A549 (cell line): ENCODE measurements at places on chromosomes 4 and X. TPM values are rescaled to one million over a fixed set of nuclear protein-coding genes. Genes with fewer than 3 reads are reported as not detected.

DNA sequence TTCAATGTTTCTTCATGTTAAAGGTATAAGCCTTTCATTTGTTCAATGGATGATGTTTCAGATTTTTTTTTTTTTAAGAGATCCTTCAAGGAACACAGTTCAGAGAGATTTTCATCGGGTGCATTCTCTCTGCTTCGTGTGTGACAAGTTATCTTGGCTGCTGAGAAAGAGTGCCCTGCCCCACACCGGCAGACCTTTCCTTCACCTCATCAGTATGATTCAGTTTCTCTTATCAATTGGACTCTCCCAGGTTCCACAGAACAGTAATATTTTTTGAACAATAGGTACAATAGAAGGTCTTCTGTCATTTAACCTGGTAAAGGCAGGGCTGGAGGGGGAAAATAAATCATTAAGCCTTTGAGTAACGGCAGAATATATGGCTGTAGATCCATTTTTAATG is 75.8 kb downstream of the NPNT start:
- DNase-seq, result no peak

DNA sequence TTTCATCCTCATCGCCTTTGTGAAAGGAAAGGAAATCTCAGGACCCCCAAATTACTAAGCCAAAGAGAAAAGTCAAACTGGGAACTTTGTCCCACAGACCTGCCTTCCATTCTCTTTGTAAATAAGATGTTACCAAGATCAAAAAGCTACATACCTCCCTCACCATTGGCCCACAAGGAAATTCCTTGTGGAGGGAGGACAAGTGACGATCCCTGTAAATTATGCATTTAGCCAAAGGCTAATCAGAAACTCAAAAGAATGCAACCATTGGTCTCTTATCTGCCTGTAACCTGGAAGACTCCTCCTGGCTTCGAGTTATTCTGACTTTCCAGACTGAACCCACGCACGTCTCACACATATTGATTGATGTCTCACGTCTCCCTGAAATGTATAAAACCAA is 70.3 kb downstream of the SHOX start:
- DNase-seq, result no peak

GRCh38 chrX:136336623-136337022 is 35.9 kb downstream of the ADGRG4 start:
- no peak for DNase-seq

DNA sequence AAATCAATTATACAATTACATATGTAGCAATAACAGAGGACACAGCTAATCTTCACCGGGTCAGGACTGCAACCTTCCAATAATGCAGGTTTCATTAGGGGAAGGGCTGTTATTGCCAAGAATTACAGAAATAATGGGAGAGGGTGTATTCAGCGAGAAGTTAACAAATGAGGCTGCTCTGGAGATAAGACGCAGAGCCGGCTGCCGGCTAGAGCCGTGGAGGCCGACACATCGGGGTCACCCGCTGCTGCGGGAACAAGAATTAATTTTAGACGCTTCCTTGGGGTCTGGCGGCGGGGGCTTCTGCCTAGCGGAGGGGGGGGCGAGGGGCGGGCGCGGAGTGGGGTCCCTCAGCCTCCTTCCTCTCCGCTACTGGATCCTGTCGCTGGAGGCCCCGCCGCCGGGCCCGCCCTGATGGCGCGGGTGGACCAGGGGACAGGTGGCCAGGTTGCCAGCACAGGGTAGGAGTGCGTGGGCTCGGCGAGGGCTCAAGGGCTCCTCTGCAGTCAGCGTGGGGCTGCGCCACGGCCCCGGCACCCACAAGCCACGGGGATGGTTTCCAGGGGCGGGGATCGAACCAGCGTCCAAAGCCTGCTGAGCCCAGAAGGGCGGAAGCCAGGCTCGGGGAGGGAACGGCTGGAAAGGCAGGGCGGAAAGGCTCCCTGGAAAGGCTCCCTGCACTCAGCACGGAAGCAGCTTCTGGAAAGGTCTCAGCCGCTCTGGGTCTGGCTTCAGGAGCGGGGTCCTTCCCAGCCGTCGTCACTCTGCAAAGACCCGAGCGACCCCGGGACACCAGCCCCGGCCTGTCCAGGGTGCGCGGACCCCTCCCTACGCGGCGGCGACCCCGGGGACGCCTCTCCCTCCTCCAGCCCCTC is 113.8 kb upstream of the NKX1-1 start:
- no peak for DNase-seq

The FATE1 gene
- not detected in 3 replicates for polyA plus RNA-seq

GRCh38 chr4:119025420-119025819 is 110.2 kb upstream of the MYOZ2 start:
- DNase-seq, result peak; percentile 71

GRCh38 chr4:112637552-112637866 is 566 bp downstream of the LARP7 start:
- DNase-seq, result no peak

GRCh38 chr4:178836865-178837264 is 1394.6 kb upstream of the AGA start:
- DNase-seq, result no peak

The CXorf49 gene
- not detected in 3 replicates for polyA plus RNA-seq

DNA sequence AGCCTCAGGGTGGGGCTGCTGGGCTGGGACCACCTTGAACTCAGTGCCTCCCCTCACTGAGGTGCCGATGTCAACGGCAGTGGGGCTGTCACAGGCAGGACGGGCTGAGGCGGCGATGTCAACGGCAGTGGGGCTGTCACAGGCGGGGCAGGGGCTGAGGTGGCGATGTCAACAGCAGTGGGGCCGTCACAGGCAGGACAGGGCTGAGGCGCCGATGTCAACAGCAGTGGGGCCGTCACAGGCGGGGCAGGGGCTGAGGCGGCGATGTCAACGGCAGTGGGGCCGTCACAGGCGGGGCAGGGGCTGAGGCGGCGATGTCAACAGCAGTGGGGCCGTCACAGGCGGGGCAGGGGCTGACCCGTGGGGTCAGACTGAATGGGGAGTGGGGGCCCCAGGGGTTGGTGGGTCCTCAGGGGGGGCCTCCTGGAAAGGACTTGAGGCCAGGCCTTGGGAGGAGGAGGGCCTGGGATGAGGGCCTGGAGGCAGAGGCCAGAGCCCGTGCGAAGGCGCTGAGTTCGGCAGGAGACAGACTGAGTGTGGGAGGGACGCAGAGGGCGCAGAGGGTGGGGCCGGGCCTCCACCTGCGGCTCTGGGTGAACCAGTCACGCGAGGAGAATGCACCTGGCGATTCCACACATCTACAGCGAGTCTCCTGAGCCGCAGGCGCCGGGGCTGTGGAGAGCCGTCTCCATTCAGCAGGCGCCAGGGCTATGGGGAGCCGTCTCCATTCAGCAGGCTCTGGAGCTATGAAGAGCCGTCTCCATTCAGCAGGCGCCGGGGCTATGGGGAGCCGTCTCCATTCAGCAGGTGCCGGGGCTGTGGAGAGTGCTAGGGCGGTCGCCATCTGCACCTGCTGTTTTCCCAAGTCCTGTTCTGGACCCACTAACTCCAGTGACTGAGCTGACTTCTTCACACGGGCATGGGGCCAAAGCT is 22.9 kb downstream of the ATP5ME start:
- no peak for DNase-seq
